HS-27A (cell line): ENCODE measurements at places on chromosomes 7 and 10.

DNA sequence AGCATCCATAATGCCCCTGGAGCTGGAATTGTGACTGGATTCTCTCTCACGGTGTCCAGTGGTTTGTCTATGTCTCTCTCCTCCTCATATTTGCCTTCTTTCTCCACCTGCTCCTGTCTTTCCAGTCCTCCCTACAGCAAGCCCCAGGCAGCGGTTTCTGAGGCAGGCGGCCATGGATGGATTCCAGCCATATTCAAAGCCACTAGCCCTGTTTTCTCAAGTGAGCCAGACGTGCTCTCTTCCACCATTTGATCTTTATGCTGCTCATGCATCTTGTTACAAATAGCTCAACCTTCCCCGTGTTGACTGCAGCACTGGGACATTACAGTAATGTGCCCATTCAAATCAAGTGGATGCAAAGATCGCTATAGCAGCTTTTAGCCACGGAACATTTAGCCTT lies 387.2 kb upstream of the PODXL start:
- no peak for DNase-seq

- DNase-seq: no peak
Observed at GRCh38 chr7:17846935-17847334, 93.4 kb downstream of the SNX13 start.

GRCh38 chr7:129093867-129094456 lies 39.1 kb upstream of the TNPO3 start:
- DNase-seq: no peak

- DNase-seq: no peak
Observed at GRCh38 chr7:44167920-44168319, 21.3 kb downstream of the GCK start.

DNA sequence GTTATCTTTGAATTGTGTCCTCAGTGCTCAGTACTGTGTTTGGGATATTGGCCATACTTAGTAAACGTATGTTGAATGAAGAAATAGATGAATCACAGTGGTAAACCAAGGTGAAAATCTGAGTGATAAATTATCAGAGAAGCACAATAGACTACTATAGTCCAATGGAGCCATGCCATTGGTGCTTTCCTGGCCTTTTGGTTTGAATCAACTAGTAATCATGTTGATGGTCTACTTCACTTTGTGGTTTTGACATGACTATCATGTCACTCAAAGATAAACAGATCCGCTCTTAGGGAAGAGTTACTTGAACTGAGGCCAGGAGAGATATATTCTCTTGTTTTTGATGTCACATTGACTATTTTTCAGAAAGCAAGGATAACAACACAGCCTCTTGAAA lies 86.1 kb upstream of the IGFBP3 start:
- DNase-seq: no peak
